Fibroblast of skin of left quadriceps (primary cell): ENCODE measurements at places on chromosomes 12 and 14.
A peak's percentile ranks its signal among the peaks of the same experiment; 100 is the strongest.

DNA sequence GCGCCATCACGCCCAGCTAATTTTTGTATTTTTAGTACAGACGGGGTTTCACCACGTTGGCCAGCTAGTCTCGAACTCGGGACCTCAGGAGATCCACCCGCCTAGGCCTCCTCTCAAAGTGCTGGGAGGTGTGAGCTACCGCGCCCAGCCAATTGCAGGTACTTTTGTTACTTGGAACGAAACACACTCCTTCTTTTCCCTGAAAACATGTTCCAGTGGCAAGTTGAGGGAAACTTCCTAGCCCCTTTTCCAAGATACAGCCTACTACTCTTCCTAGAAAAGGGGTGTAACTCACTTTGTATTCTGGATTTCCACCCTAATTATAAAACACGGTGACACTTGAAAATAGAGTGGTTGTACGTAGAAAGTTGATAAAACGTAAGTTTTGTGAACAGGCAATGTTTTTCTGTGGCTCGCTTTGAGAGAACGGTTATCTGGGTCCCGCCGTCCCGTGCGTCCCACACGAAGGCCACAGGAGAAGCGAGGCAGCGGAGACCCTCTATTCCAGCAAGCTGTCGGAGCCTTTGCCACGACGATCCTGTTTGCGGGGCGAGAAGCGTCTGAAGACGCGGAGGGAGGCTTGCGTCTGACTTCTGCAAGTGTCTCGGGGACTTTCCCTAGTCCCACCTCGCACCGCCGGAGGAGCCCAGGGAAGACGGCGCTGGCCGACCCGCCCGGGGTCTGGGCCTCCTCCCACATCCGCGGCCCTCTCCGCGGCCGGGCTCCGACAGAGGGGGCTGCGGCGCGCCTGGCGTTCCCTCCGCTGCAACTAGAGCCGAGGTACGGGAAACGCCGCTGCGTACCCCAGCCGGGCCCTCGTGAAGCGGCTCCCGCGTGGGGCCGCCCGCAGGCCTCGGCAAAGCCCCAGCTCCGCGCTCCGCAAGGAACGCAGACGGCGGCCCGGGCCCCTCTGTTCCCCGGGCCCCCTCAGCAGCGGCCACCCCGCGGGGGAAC lies 745 bp downstream of the CDCA4 start:
- DNase-seq: no peak

GRCh38 chr12:62098132-62098531 lies 162.1 kb upstream of the USP15 start:
- DNase-seq: no peak

DNA sequence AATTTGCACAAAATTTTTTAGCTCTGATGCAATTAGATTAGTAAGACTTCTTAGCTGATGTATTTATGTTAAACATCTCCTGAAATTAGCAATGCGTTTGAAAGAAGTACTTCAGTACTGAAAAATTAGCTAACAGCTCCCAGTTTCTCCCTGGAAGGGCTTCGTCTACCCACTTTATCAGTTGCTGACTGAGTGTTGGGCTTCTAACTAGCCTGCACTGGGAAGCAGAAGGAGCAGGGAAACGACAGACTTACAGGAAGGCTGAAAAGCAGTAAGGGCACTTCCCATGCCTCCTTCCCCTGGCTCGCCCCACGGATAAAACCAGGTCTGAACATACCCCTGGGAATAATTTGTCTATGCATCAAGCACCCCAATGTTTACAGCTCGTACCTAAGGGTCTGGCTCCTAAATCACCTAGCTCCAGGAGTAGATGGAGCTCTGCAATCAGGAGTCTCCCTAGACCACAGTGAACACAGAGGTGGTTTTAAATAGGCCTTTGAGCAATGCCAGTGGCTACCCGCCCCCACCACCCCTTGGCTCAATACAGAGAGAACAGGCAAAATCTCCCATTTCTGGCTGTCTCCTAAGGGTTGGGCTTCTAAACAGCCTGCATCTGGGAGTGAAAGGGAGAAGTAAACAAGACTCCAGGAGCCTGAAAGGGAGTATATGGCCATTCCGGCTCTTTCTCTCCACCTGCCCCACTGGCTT lies 23.7 kb downstream of the A2M start:
- DNase-seq: no peak

- no peak for DNase-seq
These were observed 12.2 kb downstream of the RIMBP2 start for GRCh38 chr12:130703733-130704375.

- DNase-seq: no peak
These were observed 68.3 kb upstream of the SCN8A start for GRCh38 chr12:51522696-51523095.

- DNase-seq: no peak
These were observed 118.5 kb downstream of the PRKCH start for GRCh38 chr14:61439779-61440418.

GRCh38 chr12:57048423-57049118 lies 1.4 kb downstream of the MYO1A start:
- no peak for DNase-seq

GRCh38 chr14:65359503-65359902 lies 53.0 kb upstream of the FUT8 start:
- no peak for DNase-seq

GRCh38 chr14:68594737-68595380 lies 198.0 kb downstream of the ZFP36L1 start:
- no peak for DNase-seq

DNA sequence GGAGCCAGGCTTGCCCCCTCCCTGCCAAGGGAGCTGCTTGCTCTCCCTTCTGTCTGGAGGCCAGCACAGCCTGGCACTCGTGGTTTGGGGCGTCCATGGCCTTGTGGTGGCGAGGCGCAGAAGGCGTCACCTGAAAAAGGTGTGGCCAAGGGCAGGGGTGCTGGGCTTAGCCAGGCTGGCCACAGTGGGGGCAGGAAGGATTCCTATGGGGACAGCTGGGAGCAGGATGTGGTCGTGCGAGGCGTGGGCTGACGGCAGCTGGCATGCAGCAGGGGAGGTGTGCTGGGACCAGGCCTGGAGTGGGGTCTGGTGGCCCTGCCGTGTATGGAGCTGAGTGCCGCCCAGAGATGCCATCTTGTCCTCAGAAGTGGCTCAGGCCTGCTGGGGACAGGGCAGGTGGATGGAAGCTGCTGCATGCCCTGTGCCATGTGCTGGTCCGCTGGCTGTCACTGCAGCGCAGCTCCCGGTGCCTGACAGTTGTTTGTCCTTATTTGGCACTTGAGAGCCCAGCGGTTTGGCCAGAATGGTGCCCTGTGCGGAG lies 30.0 kb downstream of the SH2B3 start:
- DNase-seq: no peak

- DNase-seq: no peak
These were observed 218.8 kb downstream of the DPF3 start for GRCh38 chr14:72675126-72675525.

DNA sequence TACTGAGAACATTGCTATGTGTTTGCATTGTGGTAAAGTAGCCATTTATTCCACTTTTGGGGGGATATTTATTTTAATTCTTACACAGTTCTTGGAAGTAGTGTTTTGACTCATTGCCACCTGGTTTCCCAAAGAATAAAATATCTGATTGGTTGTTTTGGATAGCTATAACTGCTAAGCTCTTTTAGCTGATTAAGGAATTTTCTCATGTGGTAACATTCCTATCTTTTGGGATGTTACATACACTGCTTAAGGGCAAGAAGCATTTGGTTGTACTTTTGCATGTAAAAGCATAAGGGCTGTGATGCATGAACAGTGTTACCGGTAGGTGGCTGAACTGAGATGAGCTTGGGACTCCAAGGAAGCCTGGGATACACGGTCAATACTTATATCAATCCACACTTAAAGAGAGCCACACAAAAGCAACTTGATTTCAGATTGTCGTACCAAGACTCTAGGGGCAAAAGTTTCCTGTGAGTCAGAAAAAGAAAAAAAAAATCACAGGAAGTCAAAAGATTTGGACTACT lies 71.4 kb upstream of the PRKD1 start:
- DNase-seq: no peak

DNA sequence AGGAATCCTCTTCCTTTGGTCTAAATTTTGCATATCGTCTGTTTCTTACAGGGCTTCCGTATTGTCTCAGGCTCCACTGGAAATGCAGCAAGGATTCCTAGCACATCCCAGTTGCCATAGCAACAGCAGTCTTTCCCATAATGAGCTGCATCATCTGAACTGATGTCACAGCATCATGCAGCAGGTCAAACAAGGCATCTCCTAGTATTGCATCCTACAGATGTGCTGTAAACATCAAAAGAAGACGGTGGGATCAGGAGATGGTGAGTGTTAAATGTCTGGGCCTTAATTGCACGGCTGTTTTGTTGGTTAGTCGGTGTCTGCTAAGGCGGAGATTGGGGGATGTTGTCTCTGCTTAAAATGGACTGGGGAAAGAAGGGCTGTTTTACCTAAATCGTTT lies at the start of gene AKAP6:
Gene AKAP6 (plus strand): TSS at position 153 of the 400 bp plus-strand sequence. CDS start 104,196 bp downstream, outside the sequence.
- DNase-seq: no peak

GRCh38 chr12:48002773-48003218 lies 1.5 kb downstream of the COL2A1 start:
- DNase-seq: no peak

- no peak for DNase-seq
These were observed 394.4 kb upstream of the STXBP6 start for GRCh38 chr14:25444381-25444780.

DNA sequence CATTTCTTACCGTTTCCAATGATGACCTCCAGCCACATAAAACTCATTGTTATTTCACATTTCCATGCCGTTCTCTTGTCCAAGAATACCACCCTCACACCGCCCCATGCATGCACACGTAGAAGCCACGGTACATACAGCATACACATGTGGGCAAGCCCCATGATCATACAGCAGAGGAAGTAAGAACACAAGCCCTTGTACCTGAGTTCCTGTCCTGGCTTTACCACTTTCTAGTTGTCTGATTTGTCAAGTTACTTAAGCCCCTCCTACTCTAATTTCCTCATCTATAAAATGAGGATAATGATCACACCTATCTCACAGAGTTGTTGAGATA lies 59.9 kb downstream of the DUSP16 start:
- DNase-seq: no peak

- no peak for DNase-seq
These were observed 39.9 kb downstream of the MAX start for GRCh38 chr14:65062096-65063075.

DNA sequence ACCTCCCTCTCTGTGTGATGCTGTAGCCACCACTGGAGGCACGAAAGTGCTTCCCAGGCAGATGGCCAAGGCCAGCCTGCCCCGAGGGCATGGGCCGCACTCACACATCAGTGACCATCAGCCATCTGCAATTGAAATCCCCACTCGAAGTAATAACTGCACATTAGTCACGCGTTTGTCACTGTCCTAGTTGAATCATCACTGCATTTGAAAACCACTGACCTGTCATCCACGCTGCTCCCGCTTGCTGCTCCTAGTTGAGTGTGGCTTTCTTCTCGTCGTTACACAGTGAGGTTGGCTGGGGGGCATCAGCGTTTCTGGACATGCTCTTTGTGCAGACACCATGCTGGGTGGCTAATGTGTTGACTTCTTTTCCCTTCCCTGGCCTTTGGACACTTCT lies 176.1 kb downstream of the ADGRD1 start:
- no peak for DNase-seq

DNA sequence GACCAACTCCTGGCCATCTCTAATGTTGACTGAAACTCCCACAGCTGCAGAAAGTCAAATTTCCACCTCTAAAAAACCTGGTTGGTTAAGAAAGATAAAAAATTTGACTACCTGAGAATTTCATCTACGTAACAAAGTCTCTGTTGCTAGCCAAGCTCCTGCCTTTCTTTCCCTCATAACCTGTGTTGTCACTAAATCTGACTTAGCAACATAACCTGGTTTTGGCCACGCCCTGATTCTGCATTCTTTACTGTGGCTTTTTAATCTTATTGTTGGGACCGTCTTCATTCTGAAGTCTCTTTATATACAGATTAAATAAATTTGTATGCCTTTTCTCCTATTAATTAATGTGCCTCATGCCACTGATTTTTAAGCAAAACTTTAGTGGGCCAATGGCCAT lies 16.1 kb upstream of the CD69 start:
- DNase-seq: no peak

DNA sequence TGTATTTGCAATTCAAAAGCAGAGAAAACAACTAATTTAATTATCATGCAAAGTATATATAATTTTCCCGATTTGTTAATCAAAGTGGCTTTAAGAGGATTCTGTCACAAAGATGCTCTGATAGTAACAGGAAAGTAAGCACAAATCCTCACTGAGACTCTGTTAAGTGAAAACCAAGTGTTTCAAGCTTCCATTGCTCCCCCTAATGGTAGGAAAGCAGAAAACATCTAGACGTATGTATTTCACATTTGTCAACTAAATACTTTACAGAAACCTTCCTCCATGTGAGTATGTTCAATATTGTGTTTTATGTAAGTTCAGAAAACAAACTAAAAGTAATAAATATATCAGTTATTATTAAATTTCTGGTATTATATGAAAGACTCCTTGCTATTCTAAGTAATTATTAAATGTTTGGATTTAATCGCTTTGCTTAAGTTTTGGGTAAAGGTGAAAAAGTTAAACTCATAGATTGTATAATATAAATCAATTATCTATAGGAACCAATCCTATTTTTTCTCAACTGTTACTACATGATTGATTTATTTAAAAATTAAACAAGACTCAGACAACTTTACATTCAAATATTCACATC lies 1.5 kb upstream of the NTS start:
- peak; percentile 29 for DNase-seq

DNA sequence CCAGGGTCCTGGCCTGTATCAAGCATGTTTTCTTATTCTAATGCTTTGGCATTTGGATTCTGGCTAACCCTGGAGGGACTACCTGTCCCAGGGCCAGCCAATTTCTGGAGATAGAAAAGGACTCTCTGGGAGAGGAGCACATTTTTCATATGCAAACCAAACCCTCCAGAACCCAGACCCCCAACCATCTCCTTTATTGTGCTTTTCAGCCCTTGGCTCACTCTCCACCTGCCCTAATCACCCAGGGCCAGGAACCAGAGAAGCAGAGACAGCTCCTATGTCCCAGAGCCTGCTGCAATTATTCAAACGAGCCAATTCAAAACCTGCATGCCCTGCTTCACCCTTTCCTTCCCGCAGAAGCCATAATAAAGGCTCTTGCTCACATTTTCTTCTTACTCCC lies 23.8 kb downstream of the HSPB8 start:
- no peak for DNase-seq

GRCh38 chr12:87317302-87317701 lies 711.9 kb downstream of the C12orf50 start:
- DNase-seq: no peak
